ENCODE measurements at places on chromosomes 6 and 20.

GRCh38 chr6:5125152-5126006 is 40.2 kb downstream of the PPP1R3G start:
- DNase-seq: peak; percentile 83

DNA sequence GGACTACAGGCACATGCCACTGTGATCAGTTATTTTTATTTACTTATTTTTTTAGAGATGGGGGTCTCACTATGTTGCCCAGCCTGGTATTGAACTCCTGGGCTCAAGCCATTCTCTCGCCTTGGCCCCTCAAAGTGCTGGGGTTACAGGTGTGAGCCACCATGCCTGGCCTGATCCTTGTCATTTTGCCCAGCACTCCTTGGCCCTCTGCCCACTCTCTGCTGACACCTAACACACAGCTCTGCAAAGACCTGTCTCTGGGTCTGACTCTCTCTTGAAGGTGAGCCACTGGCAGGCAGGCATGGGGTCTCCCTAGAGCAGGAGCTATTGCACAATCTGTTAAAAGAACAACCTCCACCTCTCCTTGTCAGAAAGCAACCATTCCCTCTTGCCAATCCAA is 155.6 kb downstream of the ZFP64 start:
- no peak for DNase-seq

DNA sequence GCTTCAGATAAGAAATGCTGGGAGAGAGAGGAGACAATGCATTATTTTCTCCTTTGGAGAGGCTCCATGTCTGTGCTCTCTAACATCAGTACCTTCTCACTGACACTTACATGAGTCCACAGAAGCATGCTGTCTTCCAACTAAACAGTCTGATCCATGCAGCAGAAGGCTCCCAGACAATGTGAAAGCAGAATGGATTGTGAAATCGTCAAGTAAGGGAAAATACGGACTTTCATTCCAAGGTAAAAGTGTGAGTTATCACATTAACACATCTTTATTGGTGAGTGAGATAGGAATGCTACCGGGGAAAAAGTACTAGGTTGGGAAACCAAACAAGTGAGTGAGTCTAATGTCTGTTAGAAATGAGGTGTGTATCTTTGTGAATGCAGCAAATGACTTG is 167.6 kb upstream of the KCNK16 start:
- no peak for DNase-seq

DNA sequence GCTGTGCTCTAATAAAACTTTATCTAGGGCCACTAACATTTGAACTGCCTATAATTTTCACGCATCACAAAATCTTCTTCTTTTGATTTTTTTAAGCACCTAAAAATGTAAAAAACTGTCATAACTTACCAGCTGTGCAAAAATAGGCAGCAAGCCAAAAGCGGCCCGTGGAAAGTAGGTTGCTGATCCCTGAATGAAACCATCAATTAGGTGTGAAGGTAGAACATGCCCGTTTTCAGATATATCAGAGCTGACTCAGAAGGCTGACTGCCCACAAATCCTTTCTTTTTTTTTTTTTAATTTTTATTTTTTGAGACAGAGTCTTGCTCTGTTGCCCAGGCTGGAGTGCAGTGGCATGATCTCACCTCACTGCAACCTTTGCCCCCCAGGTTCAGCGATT is 4.9 kb upstream of the IPCEF1 start:
- no peak for DNase-seq

- DNase-seq: no peak
Observed at GRCh38 chr6:144362042-144363018, 77.2 kb downstream of the UTRN start.

Measured in brain microvascular endothelial cell (primary cell).